ENCODE measurements at places on chromosomes 16 and 17.

GRCh38 chr16:87845213-87845612 is 24.1 kb downstream of the SLC7A5 start:
- DNase-seq: no peak

DNA sequence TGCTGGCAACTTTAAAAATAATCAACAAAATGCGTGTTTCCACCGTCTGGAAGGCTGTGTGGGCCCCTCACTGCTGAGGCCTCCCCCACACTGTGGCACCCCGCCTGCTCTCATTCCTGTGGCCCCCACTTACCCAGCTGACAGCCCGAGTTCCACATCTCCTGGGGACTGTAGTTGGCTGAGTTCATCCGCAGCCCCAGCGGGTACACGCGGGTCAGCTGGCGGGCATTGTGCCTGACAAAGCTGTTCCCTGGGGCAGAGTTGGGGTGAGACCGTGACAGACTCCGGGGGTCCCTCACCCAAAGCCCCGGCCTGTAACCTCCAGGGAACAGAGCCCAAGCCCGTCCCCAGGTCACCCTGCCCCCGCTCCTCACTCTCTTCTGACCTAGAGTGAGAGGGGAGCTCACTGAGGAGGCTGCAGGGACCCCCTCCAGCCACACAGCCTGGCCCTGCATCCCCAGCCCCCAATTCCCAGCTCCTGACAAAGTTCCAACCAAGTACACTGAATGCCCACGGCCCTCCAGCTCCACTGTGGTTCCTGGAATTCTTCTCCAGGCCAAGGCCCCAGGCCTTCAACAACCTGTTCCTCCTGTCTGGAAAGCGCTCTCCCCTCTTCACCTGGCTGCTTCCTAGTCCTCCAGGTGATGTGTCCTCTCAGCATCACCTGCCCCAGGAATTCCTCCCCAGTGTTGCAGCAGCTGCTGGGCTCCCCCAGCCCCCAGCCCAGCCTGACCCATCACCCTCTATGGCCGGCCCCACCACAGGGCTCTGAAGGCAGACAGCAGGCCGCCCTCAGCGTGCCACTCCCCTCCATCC is 18.0 kb downstream of the PLCD3 start:
- no peak for DNase-seq

DNA sequence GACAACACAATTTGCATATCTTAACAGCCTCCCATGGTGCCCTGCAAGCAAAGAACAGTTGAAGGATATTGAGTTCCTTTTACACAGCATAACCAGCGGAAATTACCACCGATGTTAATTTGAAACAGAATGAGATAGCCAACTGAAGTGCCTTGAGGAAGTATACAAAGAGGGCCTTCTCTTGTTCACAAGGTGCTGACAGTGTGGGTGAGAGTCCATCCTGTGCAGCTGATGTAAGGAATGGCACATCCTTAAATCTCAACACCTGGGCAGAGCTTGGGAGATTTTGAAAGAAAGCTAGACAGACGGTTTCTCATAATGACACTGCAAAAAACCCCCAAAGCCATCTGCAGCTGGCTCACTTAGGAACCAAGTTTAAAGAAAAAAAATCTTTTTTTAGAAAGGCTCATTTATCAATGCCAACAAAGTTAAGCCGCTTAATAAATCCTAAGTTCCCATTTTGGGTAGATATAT is 818.6 kb downstream of the KCNJ2 start:
- no peak for DNase-seq

DNA sequence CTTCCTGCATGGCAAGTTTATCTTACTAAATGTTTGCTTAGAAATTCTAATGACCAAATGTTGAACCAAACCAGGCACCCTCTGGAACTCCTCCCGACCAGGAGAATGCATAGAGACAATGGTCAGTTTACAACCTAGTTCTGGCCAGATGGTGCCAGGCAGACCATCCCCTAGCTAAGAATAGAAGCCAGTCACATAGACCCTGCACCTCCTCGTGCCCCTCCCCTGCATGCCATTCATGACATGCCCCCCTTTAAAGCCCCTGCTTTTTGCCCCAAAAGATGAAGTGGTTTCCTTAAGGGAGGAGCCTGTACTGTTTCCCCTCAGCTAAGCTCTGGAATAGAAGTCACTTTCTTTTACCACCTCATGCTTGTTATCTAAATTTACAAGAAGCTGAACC is 6.6 kb upstream of the CPHXL start:
- no peak for DNase-seq

DNA sequence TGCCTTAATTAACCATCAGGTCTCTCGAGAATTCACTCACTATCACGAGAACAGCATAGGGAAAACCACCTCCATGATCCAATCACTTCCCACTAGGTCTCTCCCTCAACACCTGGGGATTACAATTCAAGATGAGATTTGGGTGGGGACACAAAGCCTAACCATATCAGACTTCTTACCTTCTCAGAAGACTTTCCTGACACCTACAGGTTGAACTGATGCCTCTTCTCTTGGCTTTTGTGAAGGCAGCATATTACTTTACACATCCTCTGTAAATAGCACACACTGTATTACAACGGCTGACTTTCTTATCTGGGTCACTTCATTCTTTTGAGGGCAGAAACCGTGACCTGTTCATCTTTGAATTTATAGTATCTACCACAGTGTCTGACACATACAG is 23.6 kb downstream of the BMERB1 start:
- DNase-seq: no peak

- DNase-seq: no peak
Observed at GRCh38 chr16:21167360-21167759, 8.9 kb downstream of the LDAF1 start.

GRCh38 chr17:33273271-33273670 is 19.8 kb downstream of the ASIC2 start:
- no peak for DNase-seq

DNA sequence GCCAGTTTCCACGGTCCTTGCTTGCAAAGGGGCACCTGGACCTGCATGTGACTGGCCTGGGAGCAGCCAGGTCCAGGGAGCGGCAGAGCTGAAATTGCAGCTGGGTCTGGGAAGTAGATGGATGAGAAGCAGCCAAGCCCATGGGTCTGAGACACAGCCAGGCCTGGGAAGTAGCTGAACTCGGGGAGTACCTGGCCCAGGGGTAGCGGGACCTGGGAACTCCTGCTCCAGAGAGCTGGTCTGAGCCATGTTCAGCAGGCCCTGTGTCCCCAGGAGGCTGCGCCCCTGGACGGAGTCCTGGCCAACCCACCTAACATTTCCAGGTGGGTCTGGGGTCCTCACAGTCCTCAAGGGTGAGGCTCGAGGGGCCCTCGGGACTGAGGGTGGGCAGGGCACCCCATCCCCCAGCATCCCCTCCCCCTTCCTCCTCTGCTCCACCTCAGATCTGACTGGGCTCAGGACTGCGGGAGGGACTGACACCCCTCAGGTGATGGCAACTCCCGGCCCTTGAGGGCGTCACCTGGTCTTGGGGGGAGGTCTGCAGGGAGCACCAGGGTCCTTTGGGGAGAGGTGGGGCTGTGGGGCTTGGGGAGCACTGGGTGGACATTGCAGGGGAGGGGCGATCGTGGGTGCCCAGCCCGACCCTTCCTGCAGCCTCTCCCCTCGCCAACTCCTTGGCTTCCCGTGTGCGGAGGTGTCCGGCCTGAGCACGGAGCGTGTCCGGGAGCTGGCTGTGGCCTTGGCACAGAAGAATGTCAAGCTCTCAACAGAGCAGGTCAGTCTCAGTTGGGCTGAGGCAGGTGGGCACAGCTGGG is 3.0 kb downstream of the MSLN start:
- DNase-seq: no peak

- no peak for DNase-seq
Observed at GRCh38 chr16:71426880-71427615, 14.8 kb downstream of the TLE7 start.

DNA sequence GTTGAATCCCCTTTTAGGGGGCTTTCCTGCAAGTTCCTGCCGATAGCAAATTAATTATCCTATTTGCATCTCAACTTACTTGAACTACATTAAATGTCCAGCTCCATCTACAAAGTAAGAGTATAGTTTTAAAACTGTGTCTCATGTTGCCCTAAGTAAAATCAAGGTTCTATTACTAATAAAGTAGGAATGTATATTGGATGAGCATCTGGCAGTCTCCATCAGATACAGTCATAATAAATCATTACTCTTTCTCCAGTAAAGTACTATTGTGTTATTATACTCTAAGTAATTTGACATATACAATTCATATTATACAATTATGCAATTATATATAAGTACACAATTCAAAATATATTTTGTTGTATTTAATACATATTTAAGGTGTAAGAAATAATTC is 249.3 kb downstream of the CEP112 start:
- no peak for DNase-seq

DNA sequence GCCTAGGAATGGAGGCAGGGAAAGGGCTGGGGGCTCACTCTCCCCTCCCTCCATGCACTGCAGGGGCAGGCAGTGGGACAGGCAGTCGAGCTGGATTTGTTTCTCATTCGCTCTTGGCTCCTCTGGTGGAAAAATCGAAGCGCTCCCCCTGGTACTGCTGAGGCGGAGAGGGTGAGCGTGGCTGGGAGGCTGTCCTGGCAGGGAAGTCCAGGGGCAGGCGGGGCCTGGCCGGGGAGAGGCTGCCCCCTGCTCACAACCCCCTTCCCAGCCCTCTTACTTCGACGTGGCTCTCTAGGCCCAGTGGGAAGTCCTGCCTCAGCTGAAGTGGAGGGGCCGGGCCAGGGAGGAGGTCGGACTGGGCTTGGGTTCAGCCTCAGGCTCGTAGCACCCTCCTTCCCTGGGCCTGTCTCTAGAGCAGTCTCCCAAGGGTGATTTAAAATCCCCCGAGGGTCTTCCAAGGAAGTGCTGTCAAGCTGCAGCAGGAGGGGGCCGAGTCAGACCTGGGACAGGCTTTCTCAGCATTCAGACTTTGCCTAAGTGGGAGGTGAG is 16.5 kb upstream of the TMEM92 start:
- DNase-seq: no peak

- no peak for DNase-seq
Observed at GRCh38 chr17:44920565-44920940, 5.3 kb upstream of the GFAP start.

DNA sequence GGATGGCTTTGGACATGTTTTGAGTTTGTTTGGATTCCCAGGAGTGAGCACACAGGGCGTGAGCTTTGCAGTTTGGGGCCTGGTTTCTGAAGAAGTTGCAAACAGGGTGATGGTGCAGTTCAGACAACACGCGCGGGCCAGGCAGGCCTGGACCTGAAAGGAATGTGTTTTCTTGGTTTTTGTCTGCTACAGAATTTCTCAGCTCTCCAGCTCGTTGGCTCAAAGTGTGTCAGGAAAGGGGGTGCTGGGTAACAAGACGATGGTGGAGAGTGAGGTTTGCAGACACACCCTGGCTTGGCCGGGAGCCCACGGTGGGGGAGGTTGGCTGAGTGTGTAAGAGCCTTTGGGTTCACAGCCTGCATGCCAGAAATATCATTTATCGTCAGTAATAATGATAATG is 82.3 kb downstream of the CMIP start:
- DNase-seq: peak; percentile 57

GRCh38 chr16:24075931-24076716 is 180.0 kb upstream of the CACNG3 start:
- DNase-seq: no peak

DNA sequence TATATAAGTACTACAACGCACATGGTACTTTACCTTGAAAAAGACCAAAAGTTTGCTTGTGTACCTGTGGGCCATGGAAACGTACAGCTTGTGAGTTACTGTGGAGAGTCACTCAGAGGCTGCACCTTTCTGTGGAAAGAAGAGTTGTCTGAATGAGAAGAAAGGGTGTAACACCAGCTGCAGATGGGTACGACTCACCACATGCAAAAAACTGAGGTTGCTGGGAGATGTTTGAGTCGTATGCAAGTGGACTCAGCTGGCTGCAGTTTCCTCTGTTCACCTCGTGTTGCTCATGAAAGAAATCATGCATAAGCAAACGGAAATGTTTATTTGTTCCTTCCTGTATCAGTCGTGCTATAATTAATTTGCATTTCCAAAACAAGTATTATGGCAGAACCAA is 22.4 kb upstream of the DYNLRB2 start:
- no peak for DNase-seq

GRCh38 chr16:73028721-73029361 is 19.1 kb downstream of the ZFHX3 start:
- no peak for DNase-seq
